ENCODE measurements at places on chromosomes 1 and 21. TPM values are rescaled to one million over a fixed set of nuclear protein-coding genes. Genes with fewer than 3 reads are reported as not detected.

The GPR3 gene
- not detected for total RNA-seq

The CLDN14 gene
- not detected for total RNA-seq

- no peak for DNase-seq
Measured at GRCh38 chr1:176101951-176102642, 105.0 kb downstream of the COP1 start.

The CRABP2 gene
- total RNA-seq: 5.3 TPM

- no peak for DNase-seq
Measured at GRCh38 chr1:1118011-1118875, 2.4 kb upstream of the C1orf159 start.

The COL6A2 gene
- total RNA-seq: 12.6 TPM

- peak; percentile 88 for DNase-seq
Measured at GRCh38 chr1:79079770-79080169, 73.2 kb upstream of the ADGRL4 start.

The RXFP4 gene
- total RNA-seq: not detected

The E2F2 gene
- total RNA-seq: 0.38 TPM

GRCh38 chr1:46310321-46310720 is 6.8 kb downstream of the UQCRH start:
- no peak for DNase-seq

- no peak for DNase-seq
Measured at GRCh38 chr1:73948055-73948454, 249.9 kb downstream of the LRRIQ3 start.

GRCh38 chr1:156546267-156546666 is 26.1 kb downstream of the IQGAP3 start:
- DNase-seq: no peak

DNA sequence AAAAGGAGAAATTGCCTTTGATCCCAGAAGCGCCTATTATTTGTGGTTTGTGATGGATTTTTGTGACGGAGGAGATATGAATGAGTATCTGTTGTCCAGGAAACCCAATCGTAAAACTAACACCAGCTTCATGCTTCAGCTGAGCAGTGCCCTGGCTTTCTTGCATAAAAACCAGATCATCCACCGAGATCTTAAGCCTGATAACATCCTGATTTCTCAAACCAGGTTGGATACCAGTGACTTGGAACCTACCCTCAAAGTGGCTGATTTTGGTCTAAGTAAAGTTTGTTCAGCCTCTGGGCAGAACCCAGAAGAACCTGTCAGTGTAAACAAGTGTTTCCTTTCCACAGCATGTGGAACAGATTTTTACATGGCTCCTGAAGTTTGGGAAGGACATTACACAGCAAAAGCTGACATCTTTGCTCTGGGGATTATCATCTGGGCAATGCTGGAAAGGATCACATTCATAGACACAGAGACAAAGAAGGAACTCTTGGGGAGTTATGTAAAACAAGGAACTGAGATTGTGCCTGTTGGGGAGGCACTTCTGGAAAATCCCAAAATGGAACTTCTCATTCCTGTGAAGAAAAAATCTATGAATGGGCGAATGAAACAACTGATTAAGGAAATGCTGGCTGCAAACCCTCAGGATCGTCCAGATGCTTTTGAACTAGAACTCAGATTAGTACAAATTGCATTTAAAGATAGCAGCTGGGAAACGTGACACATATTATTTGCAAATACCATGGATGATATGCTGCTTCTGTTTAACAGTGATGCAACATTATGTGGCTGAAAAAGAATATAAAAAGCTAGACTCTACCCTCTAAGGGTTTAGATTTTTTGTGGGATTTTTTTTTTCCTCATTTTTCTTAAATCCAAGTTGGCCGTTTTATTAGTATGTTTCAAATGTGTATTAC is 10.5 kb downstream of the PDIK1L start:
- no peak for DNase-seq

The SERPINC1 gene
- not detected for total RNA-seq

The TRMT1L gene
- total RNA-seq: 21.9 TPM

DNA sequence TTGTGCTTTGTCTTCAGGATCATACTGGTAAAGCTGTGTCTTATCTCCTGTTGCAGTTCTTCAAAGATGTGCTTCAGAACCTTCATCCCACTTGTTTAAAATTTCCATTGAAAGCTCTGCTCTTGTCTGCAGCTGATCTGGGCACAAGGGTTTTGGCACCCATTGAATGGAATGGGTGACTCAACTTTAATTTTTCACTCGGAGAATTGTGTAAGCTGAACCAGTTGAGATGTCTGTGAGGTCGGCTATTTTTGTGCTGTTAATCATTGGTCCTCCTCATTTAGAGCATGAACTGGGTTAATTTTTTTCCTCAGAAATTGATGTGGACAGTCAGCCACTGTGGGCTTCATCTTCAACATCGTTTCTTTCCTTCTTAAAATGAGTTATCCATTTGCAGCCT is 252.1 kb downstream of the TM2D1 start:
- peak; percentile 67 for DNase-seq

- peak; percentile 85 for DNase-seq
Measured at GRCh38 chr21:36297938-36298572, 21.9 kb upstream of the MORC3 start.

The EPHA10 gene
- 0.13 TPM for total RNA-seq

The CAPN8 gene
- under 0.01 TPM for total RNA-seq

DNA sequence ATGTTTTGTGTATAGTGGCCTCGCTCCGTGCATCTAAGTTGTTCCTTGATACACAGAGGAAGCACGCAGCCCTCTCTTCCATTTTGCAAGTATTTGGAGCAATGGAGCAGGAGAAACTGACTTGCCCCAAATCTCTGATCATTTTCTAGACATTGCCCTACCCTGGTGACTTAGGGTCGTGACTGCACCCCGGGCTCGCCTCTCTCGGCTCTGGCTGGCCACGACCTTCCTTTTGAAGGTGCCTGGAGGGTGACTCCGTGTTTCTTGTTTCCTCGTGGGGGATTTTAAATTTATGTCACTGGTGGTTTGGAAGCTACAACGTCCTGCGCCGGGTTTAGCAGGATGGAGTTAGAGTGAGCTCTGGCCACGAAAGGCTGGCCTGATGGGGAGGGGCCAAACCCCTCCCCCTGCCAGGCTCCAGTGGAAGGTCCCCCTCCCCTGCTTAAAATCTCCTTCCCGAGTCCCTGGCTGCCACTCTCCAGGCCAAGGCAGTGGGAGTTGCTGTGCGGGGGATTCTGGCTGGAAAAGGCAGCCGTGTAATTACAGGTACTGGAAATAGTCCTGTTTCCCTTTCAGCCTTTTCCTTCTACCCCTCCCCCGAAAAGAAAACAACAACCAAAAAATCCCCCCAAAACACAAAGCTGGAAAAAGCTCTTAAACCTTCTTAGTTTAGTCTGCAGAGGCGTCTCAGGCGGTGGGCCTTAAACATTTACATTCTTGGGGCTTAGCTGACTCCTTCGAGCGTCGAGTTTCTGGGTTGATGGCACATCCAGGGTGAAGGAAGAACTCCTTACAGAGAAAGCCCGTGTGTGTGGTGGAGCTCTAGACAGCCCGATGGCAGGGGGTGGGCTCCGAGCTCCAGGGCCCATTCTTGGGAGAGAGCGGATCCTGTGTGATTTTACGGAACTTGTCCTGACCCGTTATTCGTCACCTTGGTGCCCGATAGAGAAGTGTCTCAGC is 28.1 kb downstream of the SPSB1 start:
- DNase-seq: no peak

The ABCA4 gene
- under 0.01 TPM for total RNA-seq

The DDR2 gene
- 4.7 TPM for total RNA-seq

The HSD17B7 gene
- total RNA-seq: 20.5 TPM

DNA sequence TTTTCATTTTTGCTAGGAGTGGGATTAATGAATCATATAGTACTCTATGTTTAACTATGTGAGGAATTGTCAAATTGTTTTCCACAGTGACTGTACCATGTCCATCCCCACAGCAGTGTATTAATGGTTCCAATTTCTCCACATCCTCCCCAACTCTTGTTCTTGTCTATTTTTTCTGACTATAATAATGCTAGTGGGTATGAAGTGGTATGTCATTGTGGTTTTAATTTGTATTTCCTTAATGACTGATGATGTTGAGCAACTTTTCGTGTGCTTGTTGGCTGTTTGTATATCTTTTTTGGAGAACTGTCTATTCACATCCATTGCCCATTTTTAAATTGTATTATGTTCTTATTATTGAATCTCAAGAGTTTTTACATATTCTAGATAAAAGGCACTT is 10.0 kb upstream of the KPRP start:
- peak; percentile 64 for DNase-seq

The C1orf141 gene
- not detected for total RNA-seq

DNA sequence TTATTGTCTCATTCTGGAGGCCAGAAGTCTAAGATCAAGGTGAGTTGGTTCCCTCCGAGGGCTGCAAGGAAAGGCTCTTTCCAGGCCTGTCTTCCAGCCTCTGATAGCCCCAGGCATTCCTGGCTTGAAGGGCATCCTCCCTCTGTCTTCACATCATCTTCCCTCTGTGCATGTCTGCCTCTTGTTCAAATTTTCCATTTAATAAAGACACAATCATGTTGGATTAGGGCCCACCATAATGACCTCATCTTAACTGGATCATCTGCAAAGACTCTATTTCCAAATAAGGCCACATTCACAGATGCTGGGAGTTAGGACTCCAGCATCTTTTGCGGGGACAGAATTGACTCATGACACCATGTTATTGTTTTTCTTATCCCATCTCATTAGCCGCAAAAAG is 24.5 kb downstream of the HUNK start:
- no peak for DNase-seq

DNA sequence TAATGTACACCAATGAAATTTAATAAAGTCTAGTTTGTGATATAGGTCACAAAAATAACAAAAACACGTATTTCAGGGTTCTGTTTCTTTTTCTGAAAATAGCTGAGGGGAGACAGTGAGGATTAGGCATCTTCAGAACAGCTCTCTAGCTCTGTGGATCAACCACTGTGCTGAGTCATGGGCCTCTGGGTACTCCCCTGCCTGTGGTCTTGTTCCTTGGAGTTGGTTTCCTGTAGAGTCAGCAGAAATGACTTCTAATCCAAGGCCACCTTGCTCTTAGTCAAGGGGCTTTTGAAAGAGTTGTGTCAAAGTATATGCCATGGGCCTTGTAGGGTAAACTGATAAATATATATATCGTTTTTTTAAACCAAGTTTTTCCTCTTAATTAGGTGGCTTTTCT is 141.8 kb upstream of the ZRANB2 start:
- peak; percentile 38 for DNase-seq

- DNase-seq: no peak
Measured at GRCh38 chr1:183472488-183473216, at the start of gene SMG7. Gene SMG7, plus strand, starts transcription at chr1:183472499. Its CDS starts 122 bp downstream, at chr1:183472621.

DNA sequence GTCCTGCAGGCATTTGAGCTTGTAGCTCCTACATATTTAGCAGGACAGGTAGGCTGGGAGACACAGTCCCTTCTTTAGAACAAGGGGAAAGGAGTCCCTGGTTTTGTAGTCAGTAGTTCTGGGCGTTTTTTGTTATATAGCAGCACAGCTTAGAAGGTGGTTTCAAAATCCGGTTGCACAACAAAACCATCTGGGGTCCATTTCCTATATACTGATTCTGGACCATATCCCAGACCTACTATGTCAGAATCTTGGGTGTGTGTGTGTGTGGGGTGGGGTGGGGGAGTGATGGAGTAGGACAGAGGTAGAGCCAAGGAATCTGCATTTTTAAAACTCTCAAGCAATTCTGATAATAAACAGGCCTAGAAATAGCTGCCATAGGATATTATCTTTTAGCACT is 21.6 kb downstream of the METTL13 start:
- DNase-seq: no peak

DNA sequence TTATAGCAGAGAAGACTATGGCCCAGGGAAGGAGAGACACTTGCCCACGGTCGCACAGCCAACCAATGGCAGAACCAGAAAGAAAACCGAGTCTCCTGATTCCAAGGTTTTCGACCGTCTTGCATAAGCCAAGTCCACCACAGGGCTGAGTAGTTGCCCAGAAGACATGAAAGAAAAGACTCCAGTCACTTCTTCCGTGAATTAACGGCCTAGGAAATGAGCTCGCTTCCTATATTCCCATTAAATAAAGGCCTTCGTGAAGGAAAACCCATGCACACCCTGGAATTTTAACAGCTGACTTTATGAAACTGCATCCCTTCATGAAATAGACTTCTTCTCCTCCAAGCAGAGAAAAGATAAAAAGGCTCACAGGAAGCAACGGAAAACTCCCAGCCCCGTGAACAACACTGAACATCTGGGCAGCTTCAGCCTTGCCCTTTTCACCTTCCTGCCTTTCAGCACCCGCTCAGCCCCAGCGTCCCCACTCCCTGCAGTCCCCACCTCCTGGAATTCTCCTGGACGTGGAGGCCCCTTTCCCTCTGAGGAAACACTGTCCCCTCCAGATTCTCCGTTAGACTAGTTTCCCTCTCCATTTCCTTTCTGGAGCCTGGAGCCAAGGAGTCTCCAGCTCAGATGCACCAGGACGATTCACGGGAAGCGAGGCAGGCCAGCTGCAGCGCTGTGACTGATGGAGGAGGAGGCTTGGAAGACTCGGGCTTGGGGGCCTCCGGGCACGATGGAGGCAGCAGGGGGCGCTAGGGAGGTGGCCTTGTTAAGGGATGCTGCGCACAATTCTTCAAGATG is 2.7 kb upstream of the MYOC start:
- DNase-seq: peak; percentile 12

The KIF21B gene
- total RNA-seq: 5.6 TPM

DNA sequence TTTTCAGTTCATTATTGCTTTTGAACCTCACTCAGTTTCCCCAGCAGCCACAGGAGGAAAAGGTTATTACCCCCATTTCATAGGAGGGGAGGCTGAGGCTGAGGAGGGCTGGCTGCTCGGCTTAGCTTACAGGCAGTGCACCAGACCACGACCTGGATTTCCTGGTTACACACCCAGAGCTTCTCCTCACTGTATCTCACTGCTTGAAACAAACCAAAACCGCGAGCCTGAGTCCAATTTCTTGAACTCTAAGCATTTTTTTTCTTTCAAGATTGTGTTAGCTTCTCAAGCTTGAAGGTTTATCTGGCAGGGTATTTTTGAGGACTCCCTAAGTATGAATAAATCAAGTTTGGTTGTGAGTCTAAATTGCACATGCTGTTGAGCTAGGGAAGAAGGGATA is 188.9 kb upstream of the EDN2 start:
- DNase-seq: no peak

- no peak for DNase-seq
Measured at GRCh38 chr1:57832612-57833011, 408.8 kb upstream of the DAB1 start.

- DNase-seq: no peak
Measured at GRCh38 chr1:183033205-183033604, 10.0 kb downstream of the LAMC1 start.
